Heart left ventricle (tissue), 16 donors: ENCODE measurements at places on chromosomes 7 and 10. TPM values are rescaled to one million over a fixed set of nuclear protein-coding genes. Genes with fewer than 3 reads are reported as not detected.

- DNase-seq, result no peak
Measured at GRCh38 chr7:41887416-41887815, 184.5 kb upstream of the INHBA start.

DNA sequence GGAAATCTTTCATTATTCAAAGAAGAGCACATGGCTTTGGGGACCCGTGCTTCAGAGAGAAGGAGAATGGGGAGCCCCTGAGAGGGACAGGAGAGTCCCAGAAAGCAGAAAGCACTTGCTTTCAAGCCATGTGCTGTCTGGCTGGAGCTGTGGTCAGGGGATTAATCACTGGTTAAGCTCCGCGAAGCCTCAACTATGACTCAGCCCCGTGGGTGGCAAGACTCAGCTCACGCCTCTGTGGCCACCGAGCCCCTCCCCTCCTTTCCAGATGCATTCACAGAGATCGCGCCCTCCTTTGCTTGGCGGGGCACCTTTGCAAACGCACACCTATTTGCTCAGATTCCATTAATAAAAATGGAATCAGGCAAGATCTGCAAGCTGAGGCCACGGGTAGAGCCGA, 202.9 kb upstream of the TCERG1L start:
- no peak for DNase-seq

GRCh38 chr10:22805304-22805703, 90.9 kb upstream of the PIP4K2A start:
- no peak for DNase-seq

DNA sequence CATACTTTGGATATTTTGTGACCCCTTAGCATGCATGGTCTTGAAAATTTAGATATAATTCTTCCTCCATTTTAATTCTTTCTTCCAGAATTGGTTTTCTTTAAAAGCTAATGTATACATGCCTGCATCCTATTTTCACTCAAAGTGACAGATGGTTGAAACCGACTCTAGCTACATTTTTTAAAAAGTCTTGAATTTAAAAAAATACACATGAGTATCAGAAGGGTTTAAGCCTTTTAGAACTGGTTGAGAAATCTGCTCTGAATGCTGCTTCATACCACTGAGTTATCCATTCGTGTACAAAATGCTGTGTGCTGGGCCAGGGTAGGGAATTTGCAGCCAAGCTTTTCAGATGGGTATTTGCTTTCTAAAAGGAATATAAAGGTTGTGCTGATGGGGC, 16.5 kb downstream of the DYNC1I1 start:
- no peak for DNase-seq

Gene PAX4
- total RNA-seq, result not detected

Gene KNDC1
- not detected for total RNA-seq

Gene SRRT
- total RNA-seq, result 62.2 TPM

Gene AOAH
- 1.4 TPM for total RNA-seq

Gene GPR15LG
- not detected for total RNA-seq
